ENCODE measurements at places on chromosomes 4 and X. TPM values are rescaled to one million over a fixed set of nuclear protein-coding genes. Genes with fewer than 3 reads are reported as not detected.

- DNase-seq, result no peak
Measured at GRCh38 chr4:42632653-42633382, 24.1 kb downstream of the ATP8A1 start.

- DNase-seq, result no peak
Measured at GRCh38 chr4:186146458-186146857, 42.0 kb downstream of the FAM149A start.

Gene PIGA
- 5.7 TPM for total RNA-seq

GRCh38 chr4:34108391-34108790 is 2135.9 kb downstream of the ARAP2 start:
- DNase-seq, result no peak

Gene P2RY8
- total RNA-seq, result 0.48 TPM

GRCh38 chrX:12798601-12799000 is 7.4 kb downstream of the PRPS2 start:
- no peak for DNase-seq

Gene TMEM271
- not detected for total RNA-seq

Gene RASL11B
- 0.60 TPM for total RNA-seq

- no peak for DNase-seq
Measured at GRCh38 chrX:122475306-122475705, 708.8 kb upstream of the GRIA3 start.

Gene CPE
- 15.9 TPM for total RNA-seq

DNA sequence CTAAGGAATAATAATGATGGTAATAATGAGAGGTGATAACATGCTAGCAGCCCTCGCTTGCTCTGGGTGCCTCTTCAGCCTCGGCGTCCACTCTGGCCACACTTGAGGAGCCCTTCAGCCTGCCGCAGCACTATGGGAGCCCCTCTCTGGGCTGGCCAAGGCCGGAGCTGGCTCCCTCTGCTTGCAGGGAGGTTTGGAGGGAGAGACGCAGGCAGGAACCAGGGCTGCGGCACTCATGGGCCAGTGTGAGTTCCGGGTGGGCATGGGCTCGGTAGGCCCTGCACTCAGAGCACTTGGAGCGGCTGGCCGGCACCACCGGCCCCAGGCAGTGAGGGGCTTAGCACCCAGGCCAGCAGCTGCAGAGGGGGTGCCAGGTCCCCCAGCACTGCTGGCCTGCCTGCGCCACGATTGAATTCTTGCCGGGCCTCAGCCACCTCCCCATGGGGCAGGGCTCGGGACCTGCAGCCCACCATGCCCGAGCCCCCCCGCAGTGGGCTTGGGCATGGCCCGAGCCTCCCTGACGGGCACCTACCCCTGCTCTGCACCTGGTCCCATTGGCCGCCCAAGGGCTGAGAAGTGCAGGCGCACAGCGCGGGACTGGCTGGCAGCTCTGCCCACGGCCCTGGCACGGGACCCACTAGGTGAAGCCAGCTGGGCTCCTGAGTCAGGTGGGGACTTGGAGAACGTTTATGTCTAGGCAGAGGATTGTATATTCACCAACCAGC is 7.1 kb upstream of the ADH1C start:
- no peak for DNase-seq

Gene TIGD4
- total RNA-seq, result 0.08 TPM

- DNase-seq, result no peak
Measured at GRCh38 chr4:172007889-172008288, 194.7 kb downstream of the GALNTL6 start.

- no peak for DNase-seq
Measured at GRCh38 chrX:39728852-39729598, 368.7 kb downstream of the BCOR start.

Gene TLR10
- total RNA-seq, result 0.08 TPM

- DNase-seq, result no peak
Measured at GRCh38 chr4:165208221-165208652, 876 bp downstream of the KLHL2 start.

Gene STARD8
- total RNA-seq, result 10.6 TPM
